ENCODE measurements at places on chromosomes 1 and 21.

- DNase-seq = no peak
These were observed 14.9 kb downstream of the OLFML2B start for GRCh38 chr1:162008799-162009198.

GRCh38 chr1:157450106-157450505 is 102.2 kb downstream of the FCRL5 start:
- DNase-seq = no peak

DNA sequence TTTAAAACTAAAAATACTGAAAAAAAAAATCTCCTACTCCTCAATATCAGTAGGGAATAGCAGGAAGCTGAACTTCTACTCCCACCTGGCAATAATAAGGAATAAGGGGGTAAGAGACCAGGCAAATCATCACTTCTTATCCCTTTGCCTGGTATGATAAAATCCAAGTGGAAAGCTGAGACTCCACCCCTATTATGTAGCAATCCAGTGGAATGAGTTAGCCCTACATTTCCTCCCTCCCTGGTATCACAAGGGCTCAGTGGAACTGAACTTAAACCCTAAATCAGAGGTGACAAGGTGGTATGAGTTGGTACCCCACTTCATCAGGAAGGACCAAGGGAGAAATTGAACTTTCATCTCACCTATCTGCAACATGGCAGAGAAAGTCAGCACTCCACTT is 25.7 kb downstream of the TRIM33 start:
- no peak for DNase-seq

- DNase-seq = no peak
These were observed 19.5 kb upstream of the DDR2 start for GRCh38 chr1:162612606-162613400.

- no peak for DNase-seq
These were observed 51.6 kb downstream of the DSCAM start for GRCh38 chr21:40795313-40795712.

GRCh38 chr1:2856066-2856390 is 54.5 kb upstream of the TTC34 start:
- no peak for DNase-seq

GRCh38 chr1:66335125-66335524 is 198.8 kb upstream of the SGIP1 start:
- DNase-seq = no peak

GRCh38 chr1:206903687-206904086 is 6.4 kb downstream of the IL24 start:
- no peak for DNase-seq

DNA sequence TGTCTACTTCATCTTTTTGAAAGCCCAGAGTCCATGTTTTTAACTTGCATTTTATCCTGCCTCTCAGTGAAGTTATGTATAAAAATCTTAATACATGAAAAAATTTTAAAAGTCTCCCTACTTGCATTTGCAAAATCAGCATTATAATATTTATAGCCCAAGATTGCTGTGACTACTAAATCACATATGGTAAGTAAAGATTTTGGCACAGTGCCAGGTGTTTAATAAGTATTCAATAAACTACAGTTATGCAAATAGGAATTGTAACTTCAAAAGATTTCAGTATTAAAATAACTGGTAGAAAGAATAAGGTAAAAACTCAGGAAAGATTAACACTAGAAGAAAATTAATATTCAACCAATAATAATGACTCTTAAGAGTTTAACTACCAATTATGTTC is 641.7 kb downstream of the LRRIQ3 start:
- DNase-seq = no peak

- DNase-seq = no peak
These were observed 60.8 kb downstream of the TSEN15 start for GRCh38 chr1:184112176-184112948.
